ENCODE measurements at places on chromosomes 7 and 10.

DNA sequence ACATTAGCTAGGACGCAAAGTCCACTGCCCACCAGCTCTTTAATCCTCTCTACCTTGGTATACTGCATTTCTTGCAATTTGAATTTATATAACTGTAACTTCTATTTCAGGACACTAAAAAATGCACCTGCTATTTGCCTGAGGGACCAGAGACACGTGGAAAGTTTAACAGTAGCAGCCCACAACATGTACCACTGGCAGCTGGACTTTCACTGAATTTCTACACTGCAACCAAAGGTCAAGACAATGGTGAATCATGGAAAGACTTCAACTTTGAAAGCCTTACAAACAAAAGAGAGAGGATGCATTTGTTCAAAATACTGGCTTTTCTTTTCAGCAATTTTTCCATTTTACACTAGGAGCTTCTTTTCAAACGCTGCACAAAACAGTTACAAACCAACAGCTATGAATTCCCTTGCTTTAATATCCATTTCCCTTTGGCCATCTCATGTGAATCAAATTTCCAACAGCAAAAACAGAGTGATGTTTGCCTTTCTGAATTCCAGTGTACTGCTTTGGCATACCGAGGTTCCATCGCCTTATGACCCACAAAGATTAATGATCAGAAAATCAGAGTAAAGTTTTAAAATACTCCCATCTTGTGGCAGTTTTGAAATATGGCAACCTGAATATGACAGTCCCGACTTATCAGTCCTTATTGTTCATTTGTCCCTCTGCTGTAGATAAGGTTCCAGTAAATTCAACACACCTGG lies 29.9 kb upstream of the HNRNPH3 start:
- H3K27ac ChIP-seq: no peak overlapping the region
- no peaks in the 10 kb centered on the region for H3K36me3 ChIP-seq
- H3K27me3 ChIP-seq: no peaks in the 10 kb centered on the region
- no peak overlapping the region for H3K4me3 ChIP-seq
- H3K4me1 ChIP-seq: peaks cover 13% of the 10 kb centered on the region
- DNase-seq: no peak

GRCh38 chr7:98488167-98488566 lies 87.3 kb upstream of the BAIAP2L1 start:
- H3K4me3 ChIP-seq: no peak overlapping the region
- no peaks in the 10 kb centered on the region for H3K4me1 ChIP-seq
- H3K36me3 ChIP-seq: no peaks in the 10 kb centered on the region
- H3K27me3 ChIP-seq: peaks cover 18% of the 10 kb centered on the region

- H3K36me3 ChIP-seq: no peaks in the 10 kb centered on the region
- H3K27me3 ChIP-seq: peaks cover 23% of the 10 kb centered on the region
- peaks cover 11% of the 10 kb centered on the region for H3K4me1 ChIP-seq
These were observed 572.0 kb downstream of the PTPRN2 start for GRCh38 chr7:158015403-158016179.

DNA sequence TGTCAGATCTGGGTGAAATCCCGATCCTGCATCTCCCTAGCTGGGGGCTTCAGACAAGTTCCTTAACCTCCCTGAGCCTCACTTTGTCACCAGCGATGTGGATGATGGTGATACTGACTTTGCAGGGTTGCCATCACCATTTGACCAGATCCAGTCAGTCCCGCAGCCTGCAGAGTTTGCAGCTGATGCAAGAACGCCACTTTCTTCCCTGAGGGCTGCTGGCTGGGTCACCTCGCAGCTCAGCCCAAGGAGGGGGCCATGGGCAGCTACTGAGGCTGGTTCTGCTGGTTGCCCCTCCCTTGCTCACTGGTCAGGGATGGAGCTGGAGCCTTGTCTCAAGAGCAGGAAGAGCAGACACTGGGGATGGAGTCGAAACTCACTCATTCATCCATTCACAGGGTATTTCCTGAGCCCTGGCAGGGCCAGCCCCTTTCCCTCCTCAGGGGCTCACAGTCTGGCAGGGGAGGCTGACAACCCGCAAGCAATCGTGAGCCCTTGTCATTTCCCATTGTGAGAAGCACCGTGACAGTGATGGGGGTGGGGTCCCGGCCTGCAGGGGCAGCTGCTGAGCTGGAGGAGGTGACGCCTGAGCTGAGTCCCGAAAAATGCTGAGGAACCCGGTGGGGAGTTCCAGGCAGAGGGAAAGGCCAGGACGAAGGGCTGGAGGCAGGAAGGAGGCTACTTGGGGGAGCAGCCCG lies 111.1 kb upstream of the TCF7L2 start:
- no peaks in the 10 kb centered on the region for H3K36me3 ChIP-seq
- no peaks in the 10 kb centered on the region for H3K27me3 ChIP-seq
- DNase-seq: no peak

DNA sequence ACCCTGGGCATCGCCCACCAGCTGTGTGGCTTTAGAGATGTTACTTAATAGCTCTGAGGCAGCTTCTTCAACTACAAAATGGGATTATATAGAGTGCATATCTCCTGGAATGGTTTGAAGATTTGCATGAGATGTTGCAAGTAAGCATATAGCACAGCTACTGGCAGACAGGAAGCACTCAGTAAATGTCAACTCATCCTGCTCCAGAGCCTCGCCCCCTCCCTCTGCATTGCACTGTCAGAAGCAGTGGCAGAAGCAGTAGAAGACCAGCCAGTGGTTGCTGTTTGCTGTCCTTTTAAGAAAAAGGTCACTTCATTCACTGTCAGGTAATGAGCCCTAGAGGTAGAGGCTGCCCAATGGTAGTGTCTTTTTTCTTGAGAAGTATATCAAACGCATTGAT lies 180.0 kb upstream of the GHITM start:
- DNase-seq: no peak
- H3K36me3 ChIP-seq: no peaks in the 10 kb centered on the region
- peaks cover 4% of the 10 kb centered on the region for H3K27me3 ChIP-seq
- no peak overlapping the region for H3K27ac ChIP-seq
- H3K4me3 ChIP-seq: no peak overlapping the region
- no peaks in the 10 kb centered on the region for H3K4me1 ChIP-seq

DNA sequence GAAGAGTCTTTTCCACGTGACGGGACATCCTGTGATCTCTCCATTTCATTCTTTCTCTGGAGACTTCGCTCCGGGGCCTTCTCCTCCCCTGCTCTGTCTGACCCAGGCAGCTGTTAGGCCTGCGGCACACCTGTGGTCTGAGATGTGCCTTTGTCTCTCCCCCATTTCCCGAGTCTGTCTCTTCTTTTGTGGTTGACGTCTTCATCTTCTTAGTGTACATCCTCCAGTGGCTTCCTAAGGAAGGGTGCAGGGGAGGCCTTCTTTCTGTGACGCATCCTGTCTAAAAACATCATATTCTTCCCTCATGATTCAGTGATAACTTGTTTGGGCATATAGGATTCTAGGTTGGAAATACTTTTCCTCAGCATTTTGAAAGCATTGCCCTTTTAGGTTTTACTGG lies 17.2 kb upstream of the ATP6V0E2 start:
- H3K36me3 ChIP-seq: peaks cover 14% of the 10 kb centered on the region
- no peaks in the 10 kb centered on the region for H3K27me3 ChIP-seq

DNA sequence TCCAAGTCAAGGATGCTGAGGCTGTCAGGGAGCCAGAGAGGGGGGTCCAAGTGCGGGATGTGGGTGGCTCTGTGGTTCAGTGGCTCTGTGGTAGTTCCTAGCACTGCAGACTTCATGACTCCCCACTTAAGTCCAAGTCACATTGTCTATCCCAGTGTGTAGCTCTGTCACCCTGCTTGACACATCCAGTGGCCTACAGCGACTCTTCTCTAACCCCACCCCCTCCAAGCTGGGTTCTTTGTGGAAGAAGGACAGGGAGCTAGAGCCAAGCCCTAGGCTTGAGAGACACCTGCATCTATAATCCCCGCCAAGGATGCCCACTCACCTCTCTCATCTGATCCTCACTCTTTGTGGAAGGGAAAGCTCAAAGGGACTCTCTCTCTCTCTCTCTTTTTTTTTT lies 57.6 kb downstream of the ADCYAP1R1 start:
- H3K36me3 ChIP-seq: no peaks in the 10 kb centered on the region
- H3K27me3 ChIP-seq: peaks cover 64% of the 10 kb centered on the region
- no peaks in the 10 kb centered on the region for H3K4me1 ChIP-seq
- no peak overlapping the region for H3K27ac ChIP-seq
- no peak overlapping the region for H3K4me3 ChIP-seq

DNA sequence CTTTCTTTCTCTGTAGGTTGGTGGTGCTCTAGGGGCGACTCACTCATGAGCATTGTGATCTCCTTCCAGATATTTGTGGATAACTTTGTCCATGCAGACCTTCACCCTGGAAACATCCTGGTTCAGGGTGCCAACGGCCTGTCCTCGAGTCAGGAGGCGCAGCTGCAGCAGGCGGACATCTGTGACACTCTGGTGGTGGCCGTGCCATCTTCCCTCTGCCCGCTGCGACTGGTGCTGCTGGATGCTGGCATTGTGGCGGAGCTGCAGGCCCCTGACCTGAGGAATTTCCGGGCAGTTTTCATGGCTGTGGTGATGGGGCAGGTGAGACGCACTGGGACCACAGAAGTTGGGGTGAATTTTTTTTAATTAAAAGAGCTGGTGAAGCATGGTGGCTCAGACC lies 9.6 kb upstream of the NDUFB2 start:
- no peak overlapping the region for H3K4me3 ChIP-seq
- peaks cover 32% of the 10 kb centered on the region for H3K36me3 ChIP-seq
- H3K4me1 ChIP-seq: no peaks in the 10 kb centered on the region
- no peak overlapping the region for H3K27ac ChIP-seq

GRCh38 chr10:18955061-18955460 lies 93.5 kb upstream of the MALRD1 start:
- H3K4me1 ChIP-seq: no peaks in the 10 kb centered on the region
- no peak overlapping the region for H3K4me3 ChIP-seq
- H3K27me3 ChIP-seq: peaks cover 5% of the 10 kb centered on the region
- no peak overlapping the region for H3K27ac ChIP-seq
- no peak for DNase-seq
- H3K36me3 ChIP-seq: no peaks in the 10 kb centered on the region

- H3K27ac ChIP-seq: no peak overlapping the region
- no peaks in the 10 kb centered on the region for H3K4me1 ChIP-seq
- no peaks in the 10 kb centered on the region for H3K27me3 ChIP-seq
- peaks cover 29% of the 10 kb centered on the region for H3K36me3 ChIP-seq
These were observed 22.2 kb downstream of the ZDHHC16 start for GRCh38 chr10:97468162-97468561.

DNA sequence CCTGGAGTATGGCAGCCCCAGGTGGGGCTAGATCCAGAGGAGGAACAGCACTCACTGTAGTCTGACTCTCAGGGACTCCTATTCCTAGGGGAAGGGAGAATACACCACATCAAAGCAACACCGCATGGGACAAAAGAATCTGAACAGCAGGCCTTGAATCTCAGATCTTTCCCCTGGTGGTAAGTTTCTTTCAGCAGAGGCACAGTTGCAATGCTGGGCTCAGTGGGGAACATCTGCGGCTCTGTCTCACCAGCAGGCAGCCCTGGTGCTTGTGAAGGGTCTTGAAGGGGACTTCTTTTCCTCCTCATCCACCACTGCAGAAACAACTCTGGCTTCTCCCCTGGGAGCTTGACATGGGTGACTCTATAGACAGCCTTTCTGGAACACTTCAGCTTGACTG lies 111.2 kb upstream of the ARHGAP21 start:
- no peak overlapping the region for H3K4me3 ChIP-seq
- no peaks in the 10 kb centered on the region for H3K27me3 ChIP-seq
- H3K4me1 ChIP-seq: no peaks in the 10 kb centered on the region
- H3K36me3 ChIP-seq: peaks cover 10% of the 10 kb centered on the region

DNA sequence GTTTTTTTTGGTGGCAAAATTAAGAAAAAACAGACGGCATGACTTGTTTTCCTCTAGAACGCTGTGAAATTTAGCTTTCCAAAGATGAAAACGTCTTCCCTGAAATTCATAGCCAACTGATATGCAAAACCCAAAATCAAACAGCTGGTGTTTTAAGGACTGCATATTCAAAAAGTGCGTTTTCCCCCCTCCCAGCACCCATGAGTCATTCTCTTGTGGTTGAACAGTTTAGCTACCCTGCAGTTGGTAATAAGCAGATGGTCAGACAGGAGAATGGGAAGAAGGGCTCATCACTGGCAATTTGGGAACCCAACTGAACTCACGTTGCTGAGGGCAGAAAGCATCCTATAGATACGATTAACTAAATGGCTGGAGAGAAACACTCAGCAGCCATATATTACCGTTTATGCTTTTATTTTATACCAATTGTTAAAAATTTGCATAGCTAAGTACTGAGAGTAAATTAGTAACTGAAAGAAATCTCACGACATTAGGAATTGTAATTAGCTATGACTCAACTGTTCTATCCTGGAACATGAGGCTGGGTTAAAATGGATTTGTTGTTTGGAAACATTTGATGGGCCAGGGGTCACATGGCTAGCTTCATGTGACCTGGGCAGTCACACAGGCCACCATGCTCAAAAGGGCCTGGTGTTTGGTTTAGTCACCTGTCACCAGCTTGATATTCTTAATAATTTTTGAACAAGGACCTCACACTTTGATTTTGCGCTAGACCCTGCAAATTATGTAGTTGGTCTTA lies 343.1 kb downstream of the PHTF2 start:
- peaks cover 14% of the 10 kb centered on the region for H3K27me3 ChIP-seq
- H3K4me1 ChIP-seq: peaks cover 4% of the 10 kb centered on the region
- no peak overlapping the region for H3K4me3 ChIP-seq

Data from mesothelial cell of epicardium (in vitro differentiated cells).